ENCODE measurements at places on chromosomes 1 and 21. TPM values are rescaled to one million over a fixed set of nuclear protein-coding genes. Genes with fewer than 3 reads are reported as not detected.

The IGSF5 gene
- total RNA-seq = 0.36 TPM

The TCEA3 gene
- total RNA-seq = 1.00 TPM

The NR5A2 gene
- total RNA-seq = not detected

The LMX1A gene
- total RNA-seq = not detected

The ICOSLG gene
- not detected for total RNA-seq
